ENCODE measurements at places on chromosomes 2 and 18.

DNA sequence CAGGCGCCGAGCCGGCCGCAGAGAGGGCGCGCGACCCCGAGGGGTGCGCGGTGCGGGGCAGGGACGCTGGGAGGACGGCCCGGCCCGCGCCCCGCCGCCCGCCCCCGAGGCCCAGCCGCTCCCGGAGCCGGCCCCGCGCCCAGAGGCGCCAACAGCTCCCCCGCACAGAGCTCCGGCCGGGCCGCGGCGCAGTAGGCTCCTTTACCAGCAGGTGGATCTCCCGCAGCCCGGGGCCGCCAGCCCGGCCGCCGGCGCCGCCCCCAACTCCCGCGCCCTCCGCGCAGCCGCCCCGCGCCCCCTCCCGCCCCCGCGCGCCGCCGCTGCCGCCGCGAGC lies 258 bp downstream of the MGAT4A start:
- H3K36me3 ChIP-seq, result peaks cover 4% of the 10 kb centered on the region
- H3K4me3 ChIP-seq, result no peak overlapping the region
- peaks cover 48% of the 10 kb centered on the region for H3K4me1 ChIP-seq
- peak overlapping the region; percentile 81 for H3K27ac ChIP-seq
- DNase-seq, result peak; percentile 72

DNA sequence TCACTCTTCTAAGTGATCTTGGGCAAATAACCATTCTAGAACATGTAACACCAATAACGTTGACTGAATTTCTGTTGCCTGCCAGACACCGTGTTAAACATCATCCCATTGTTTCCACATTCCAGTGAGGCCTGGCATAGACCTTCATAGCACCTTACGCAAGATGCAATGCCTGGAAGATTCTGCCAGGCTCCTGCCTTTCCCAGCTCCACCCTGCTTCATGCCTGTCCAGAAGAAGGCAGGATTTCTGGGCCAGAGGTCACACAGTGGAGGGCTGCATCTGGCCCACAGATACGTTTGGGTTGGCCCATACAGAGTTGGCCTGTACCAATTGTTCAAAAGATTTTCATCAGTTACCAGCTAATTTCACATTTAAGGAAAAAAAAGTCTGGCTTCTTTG lies 46.3 kb downstream of the EN1 start:
- peaks cover 7% of the 10 kb centered on the region for H3K27me3 ChIP-seq
- H3K27ac ChIP-seq, result no peak overlapping the region
- no peaks in the 10 kb centered on the region for H3K36me3 ChIP-seq
- no peaks in the 10 kb centered on the region for H3K4me1 ChIP-seq
- H3K4me3 ChIP-seq, result no peak overlapping the region
- DNase-seq, result no peak

DNA sequence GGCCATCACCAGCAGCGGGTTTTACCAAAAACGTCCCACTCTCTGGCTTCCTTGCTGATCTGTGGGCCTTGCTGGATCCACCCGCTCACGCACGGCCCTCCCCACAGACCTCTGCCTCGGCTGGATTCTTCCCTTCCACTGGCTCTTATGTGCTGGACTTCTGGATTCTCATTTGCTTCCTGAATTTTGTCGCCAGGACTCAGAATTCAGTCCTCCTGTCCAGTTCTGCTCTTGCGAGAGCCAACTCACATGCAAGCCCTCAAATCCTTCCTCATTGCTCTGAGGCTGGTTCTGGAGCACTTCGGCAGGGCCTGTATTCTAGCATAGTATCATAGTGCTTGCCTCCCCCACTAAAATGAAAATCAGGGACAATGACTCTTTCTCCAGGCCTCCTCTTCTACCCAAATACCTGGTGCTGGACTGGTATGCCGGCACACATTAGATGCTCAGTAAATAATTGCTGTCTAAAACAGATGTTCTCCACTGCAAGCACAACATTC lies 115.5 kb downstream of the ATL2 start:
- no peaks in the 10 kb centered on the region for H3K4me1 ChIP-seq
- DNase-seq, result no peak
- H3K27ac ChIP-seq, result no peak overlapping the region

DNA sequence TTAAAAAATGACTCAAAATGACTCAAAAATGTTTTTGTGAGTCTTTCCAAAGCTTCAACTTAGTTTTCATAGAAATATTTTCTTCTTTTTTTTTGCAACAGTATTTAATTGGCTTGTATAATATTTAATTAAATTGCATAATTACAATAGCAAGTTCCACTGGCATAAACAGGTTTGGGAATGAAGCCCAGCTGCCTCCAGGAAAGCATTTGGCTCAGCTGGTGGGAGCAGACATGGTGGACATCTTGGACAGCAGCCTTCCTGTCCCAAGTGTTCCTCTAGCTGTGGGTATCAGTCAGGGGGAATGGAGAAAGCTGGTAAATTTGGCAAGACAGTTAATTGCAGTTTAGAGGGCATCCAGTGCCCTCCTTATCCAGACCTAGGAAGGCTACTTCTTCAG lies 213.4 kb downstream of the ZBTB7C start:
- H3K36me3 ChIP-seq, result no peaks in the 10 kb centered on the region
- H3K27ac ChIP-seq, result no peak overlapping the region
- DNase-seq, result no peak
- H3K4me1 ChIP-seq, result no peaks in the 10 kb centered on the region

- no peaks in the 10 kb centered on the region for H3K4me1 ChIP-seq
- no peak overlapping the region for H3K27ac ChIP-seq
- DNase-seq, result no peak
These were observed 531.2 kb upstream of the SMIM21 start for GRCh38 chr18:75958683-75959082.

DNA sequence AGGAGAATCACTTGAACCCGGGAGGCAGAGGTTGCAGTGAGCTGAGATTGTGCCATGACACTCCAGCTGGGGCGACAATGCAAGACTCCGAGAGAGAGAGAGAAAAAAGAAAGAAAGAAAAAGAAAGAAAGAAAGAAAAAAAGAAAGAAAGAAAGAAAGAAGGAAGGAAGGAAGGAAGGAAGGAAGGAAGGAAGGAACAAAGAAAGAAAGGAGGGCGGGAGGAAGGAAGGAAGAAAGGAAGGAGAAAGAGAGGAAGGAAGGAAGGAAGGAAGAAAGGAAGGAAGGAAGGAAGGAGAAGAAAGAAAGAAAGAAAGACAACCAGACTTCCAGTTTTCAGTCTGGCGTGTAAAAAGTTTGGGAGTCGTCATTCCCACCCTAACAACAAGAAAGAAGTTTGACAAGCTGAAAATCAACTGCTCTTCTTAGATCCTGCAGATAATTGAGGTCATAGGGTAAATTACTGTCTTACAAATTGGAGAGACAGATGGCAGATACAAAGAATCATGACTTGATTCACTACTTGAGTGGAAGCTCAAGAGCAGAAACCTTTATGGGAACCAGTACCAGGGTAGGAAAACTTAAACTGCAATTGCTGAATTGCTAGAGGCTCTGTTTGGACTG lies 15.1 kb upstream of the CYP27C1 start:
- no peak overlapping the region for H3K27ac ChIP-seq
- no peaks in the 10 kb centered on the region for H3K27me3 ChIP-seq
- H3K36me3 ChIP-seq, result no peaks in the 10 kb centered on the region

DNA sequence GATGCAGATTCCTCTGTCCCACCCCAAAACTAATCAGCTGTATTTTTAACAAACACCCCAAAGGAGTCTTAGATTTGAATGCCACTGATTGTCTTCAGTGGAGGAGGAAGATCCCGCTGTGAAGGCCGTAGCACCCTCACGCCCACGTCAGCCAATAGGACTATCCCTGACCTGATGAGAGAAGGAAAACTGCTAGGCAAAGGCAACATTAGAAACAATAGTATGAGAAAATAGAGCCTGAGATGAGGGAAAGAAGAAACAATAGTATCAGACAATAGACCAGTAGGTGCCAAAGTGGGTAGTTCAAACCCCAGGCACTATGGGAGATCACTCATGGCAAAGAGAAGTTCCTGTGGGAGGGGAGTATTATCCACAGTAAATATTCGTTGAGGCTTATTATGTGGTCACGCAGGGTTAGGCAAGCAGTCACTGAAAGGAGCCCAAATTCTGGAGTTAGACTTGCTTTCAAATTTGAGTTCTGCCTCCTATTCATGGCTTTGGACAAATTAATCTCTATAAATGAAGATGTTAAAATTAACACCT lies 2.8 kb downstream of the PCBP1 start:
- peaks cover 47% of the 10 kb centered on the region for H3K4me1 ChIP-seq
- no peaks in the 10 kb centered on the region for H3K27me3 ChIP-seq
- H3K4me3 ChIP-seq, result peak overlapping the region; percentile 71
- H3K36me3 ChIP-seq, result no peaks in the 10 kb centered on the region
- no peak for DNase-seq

DNA sequence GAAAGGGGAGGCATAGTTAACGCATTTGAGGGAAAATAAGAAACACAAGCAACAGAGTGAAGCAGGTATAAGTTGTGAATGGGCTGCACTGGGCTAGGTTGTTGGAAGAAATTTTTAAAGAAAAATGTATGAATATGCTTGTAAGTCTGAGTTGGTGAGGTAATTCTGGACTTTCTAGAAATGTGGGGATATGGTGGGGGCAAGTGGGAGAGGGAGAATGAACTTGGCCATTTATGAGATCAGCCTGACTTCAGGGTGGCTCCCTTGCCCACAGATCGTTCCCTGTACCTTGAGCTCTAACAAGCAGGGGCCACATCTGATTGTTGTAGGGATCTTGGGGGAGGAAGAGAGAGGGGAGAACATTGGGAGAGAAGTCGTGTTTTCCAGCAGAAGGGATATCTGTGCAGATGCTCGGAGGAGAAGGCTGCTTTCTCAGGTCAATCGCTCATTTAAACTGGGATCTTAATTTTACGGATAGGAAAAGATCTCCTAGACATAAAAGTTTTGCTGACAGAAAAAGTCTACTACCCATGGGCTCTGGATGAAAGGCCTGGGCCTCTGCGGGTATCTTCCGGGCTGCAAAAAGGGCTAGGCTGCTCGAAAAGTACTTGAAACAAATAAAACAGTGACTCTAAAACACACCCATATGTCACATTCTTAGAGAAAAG lies 42.5 kb upstream of the FZD5 start:
- no peak overlapping the region for H3K27ac ChIP-seq
- DNase-seq, result no peak
- no peaks in the 10 kb centered on the region for H3K4me1 ChIP-seq
- no peaks in the 10 kb centered on the region for H3K36me3 ChIP-seq
- no peaks in the 10 kb centered on the region for H3K27me3 ChIP-seq

GRCh38 chr2:154226931-154227330 lies 355.2 kb downstream of the GALNT13 start:
- H3K4me1 ChIP-seq, result no peaks in the 10 kb centered on the region
- no peaks in the 10 kb centered on the region for H3K27me3 ChIP-seq
- H3K4me3 ChIP-seq, result no peak overlapping the region

- H3K27ac ChIP-seq, result no peak overlapping the region
- H3K36me3 ChIP-seq, result no peaks in the 10 kb centered on the region
- no peak overlapping the region for H3K4me3 ChIP-seq
- H3K4me1 ChIP-seq, result no peaks in the 10 kb centered on the region
- no peaks in the 10 kb centered on the region for H3K27me3 ChIP-seq
- DNase-seq, result no peak
These were observed 88.1 kb upstream of the KLF7 start for GRCh38 chr2:207253666-207254345.

GRCh38 chr2:88554189-88554588 lies 73.1 kb downstream of the EIF2AK3 start:
- H3K27ac ChIP-seq, result no peak overlapping the region
- no peaks in the 10 kb centered on the region for H3K27me3 ChIP-seq
- H3K4me1 ChIP-seq, result no peaks in the 10 kb centered on the region
- peaks cover 5% of the 10 kb centered on the region for H3K36me3 ChIP-seq
- no peak overlapping the region for H3K4me3 ChIP-seq

- no peak overlapping the region for H3K4me3 ChIP-seq
- H3K4me1 ChIP-seq, result no peaks in the 10 kb centered on the region
- no peaks in the 10 kb centered on the region for H3K27me3 ChIP-seq
These were observed 50.7 kb downstream of the IL1R2 start for GRCh38 chr2:102042196-102043081.

- no peak for DNase-seq
- H3K27ac ChIP-seq, result no peak overlapping the region
- no peaks in the 10 kb centered on the region for H3K36me3 ChIP-seq
- no peaks in the 10 kb centered on the region for H3K27me3 ChIP-seq
- H3K4me1 ChIP-seq, result no peaks in the 10 kb centered on the region
These were observed 173.1 kb upstream of the RAB6C start for GRCh38 chr2:129806317-129806716.

GRCh38 chr18:70288171-70288850 lies 534 bp upstream of the SOCS6 start:
- no peaks in the 10 kb centered on the region for H3K27me3 ChIP-seq
- no peaks in the 10 kb centered on the region for H3K36me3 ChIP-seq
- H3K27ac ChIP-seq, result no peak overlapping the region
- DNase-seq, result no peak
- no peak overlapping the region for H3K4me3 ChIP-seq

- no peaks in the 10 kb centered on the region for H3K27me3 ChIP-seq
- no peaks in the 10 kb centered on the region for H3K4me1 ChIP-seq
- H3K4me3 ChIP-seq, result no peak overlapping the region
These were observed 52.6 kb downstream of the COA5 start for GRCh38 chr2:98555696-98556095.

DNA sequence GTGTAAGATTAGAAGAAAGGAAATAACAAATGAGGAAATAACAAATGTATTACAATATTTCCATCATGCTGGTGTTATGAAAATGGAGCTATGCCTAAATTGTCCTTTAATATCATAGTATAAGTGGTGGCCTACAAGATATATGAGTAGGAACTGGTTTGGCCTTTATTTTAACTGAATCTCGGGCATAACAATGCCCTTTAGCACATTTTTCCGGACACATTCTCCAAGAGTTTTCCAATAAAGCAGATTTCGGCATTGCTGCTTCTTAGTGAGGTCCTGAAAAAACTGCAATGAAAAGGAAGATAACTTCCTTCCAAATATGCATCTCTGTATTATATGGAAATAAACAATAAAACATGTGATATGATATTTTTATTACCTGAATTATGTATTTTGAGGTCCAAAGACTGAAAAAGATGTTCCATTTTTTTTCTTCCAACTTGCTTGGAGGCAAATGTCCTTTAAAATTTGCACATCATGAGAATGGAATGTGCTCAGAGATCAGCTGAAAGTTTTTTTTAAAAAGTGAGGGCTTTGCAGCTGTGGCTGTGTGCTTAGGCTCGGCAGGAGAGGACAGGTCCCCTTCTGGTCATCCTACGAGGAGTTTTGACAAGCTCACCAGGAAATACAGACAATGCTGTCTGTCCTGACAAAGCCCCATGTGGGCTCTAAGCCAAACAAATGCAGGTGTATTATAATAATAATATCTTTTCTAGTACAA lies 132.3 kb upstream of the RND3 start:
- H3K27ac ChIP-seq, result no peak overlapping the region
- DNase-seq, result no peak
- no peaks in the 10 kb centered on the region for H3K4me1 ChIP-seq
- no peaks in the 10 kb centered on the region for H3K27me3 ChIP-seq
- no peaks in the 10 kb centered on the region for H3K36me3 ChIP-seq
- no peak overlapping the region for H3K4me3 ChIP-seq

DNA sequence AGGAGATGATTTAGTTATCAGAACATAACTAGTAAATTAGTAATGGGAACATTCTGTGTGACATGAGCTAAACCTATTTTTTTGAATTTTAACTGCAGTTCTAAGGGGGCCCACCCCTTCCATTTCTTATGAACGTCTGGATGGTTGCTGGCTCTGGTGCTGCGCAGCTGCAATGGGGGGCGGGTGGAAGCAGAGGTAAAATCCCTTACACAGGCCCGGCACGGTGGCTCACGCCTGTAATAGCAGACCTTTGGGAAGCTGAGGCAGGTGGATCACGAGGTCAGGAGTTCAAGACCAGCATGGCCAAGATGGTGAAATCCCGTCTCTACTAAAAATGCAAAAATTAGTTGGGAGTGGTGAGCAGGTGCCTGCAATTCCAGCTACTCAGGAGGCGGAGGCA lies 151.5 kb downstream of the GALR1 start:
- H3K4me1 ChIP-seq, result no peaks in the 10 kb centered on the region
- H3K27me3 ChIP-seq, result no peaks in the 10 kb centered on the region
- DNase-seq, result no peak
- no peak overlapping the region for H3K27ac ChIP-seq
- H3K4me3 ChIP-seq, result no peak overlapping the region
